AG09309 (cell line): ENCODE measurements at places on chromosomes 7 and 10.

GRCh38 chr10:78920011-78920410 lies 148.8 kb upstream of the ZMIZ1 start:
- DNase-seq = no peak

DNA sequence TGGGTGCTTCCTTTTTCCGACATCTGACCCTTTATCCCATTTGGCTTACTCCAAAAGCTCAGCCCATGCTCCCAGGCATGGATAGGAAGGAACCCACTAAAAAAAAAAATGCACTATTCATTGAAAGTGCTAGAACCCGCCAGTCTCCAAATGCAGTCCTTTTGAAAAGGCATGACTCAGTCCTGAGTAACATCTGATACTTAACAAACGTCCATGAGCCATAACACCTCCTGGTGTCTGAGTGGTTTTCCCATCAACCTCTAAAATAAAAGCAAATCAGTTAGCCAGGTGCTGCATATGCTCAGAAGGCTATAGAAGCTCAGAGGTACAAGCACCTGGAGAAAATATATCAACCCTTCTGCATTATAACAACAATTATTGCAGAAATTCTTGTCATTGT lies 45.0 kb upstream of the CACUL1 start:
- DNase-seq = peak; percentile 4

DNA sequence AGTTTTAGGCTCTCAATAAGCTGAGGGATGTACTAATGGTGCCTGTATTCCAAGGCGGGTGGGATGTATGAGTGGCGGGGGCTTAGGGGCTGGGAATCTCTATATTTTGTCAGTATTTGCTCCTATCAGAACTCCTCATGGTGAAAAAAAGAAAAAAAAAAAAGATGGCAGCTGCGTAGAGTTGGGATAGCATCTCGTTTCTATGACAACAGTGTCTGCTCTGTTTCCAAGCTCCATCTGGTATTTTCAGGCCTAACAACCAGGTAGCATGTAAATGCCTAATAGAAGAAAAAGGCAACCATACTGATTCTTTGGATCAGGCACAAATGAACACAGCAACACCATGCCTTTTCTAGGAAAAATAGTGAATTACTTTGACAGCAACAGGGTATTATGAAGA lies 11.7 kb upstream of the CCDC172 start:
- DNase-seq = no peak

DNA sequence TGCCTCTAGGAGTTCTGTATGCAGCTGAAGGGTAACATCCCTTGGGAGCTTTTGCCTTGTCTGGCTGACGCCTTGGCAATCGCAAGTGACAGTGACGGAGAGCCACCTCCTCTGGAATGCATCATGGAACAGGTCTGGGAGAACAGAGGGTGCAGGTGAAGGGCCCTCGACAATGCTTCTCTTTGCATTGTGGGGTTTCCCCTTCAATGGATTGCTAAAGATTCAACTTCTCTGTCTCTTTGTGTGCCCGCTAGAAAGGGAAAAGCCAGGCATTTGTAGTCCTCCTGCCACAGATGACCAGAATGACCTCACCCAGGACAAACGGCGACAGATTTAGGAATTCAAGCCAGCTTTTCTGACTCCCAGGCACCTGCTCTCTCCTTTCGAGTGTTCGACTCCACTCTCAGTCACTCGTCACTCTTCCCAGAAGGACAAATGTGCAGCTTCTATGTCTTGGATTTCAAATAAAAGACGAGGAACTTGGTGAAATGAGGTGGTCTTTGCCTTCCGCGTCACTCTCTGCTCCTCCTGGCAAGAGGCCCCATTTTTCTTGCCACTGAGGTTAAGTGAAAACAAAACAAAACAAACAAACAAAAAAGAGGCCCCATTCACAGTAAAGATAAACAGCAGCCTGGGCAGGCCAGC lies 26.1 kb downstream of the IL2RA start:
- no peak for DNase-seq

DNA sequence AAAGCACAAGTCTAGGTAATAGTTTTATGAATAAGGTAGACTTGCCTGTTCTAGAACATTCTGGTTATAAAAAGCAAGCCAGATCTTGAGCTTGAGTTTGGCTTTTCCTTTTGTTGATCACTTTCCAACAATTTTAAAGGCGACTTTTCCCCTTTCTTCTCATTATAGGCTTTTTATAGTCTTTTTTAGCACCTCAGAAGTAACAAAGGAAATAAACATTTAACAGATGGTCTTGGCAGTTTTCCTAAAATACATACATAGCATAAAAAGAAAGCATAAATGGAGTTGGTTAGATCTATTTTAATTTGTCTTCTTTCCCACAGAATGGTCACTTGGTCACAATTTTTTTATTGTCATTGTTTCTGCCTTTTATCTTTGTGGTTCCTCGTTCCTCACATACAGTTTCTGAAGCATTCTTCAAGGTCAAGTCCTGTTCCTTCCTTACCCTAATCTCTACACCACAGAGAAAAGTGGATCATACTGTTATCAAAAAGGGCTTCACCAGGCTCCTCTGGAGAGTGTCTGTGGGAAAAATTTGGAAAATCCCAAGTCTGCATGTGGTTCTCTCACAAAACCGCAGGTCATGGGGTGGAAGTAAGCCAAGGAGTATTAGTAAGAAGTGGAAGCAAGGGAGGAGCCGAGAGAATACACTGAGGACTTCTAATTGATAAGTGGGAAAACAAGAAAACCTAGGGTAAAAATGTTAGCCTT lies 31.3 kb downstream of the THNSL1 start:
- peak; percentile 57 for DNase-seq

GRCh38 chr10:4051011-4051640 lies 266.1 kb upstream of the KLF6 start:
- DNase-seq = no peak

GRCh38 chr7:127391591-127392181 lies 822 bp downstream of the ZNF800 start:
- no peak for DNase-seq

DNA sequence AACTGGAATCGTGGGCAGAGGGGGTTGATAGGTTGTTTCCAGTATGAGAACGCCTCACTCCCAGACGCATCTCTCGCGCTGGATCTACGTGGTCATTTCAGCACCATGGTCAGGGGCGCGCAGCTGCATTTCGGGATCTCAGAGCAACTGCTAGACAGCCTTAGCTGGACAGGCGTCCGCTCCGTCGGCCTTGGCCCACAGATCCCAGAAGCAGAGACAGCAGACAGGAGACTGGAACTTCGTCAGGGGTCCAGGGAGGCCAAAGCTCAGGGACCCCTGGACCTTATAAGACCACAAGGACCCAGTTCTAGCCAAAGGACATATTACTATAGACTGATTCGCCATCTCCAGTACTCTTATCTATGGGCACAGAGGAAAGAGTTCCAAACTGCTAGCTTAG lies 5.3 kb downstream of the NEUROG3 start:
- no peak for DNase-seq

GRCh38 chr10:3800586-3800985 lies 15.6 kb upstream of the KLF6 start:
- DNase-seq = no peak

GRCh38 chr7:72028267-72028666 lies 383.9 kb downstream of the CALN1 start:
- DNase-seq = no peak

- DNase-seq = peak; percentile 24
Measured at GRCh38 chr10:68348265-68348741, 15.6 kb upstream of the PBLD start.

DNA sequence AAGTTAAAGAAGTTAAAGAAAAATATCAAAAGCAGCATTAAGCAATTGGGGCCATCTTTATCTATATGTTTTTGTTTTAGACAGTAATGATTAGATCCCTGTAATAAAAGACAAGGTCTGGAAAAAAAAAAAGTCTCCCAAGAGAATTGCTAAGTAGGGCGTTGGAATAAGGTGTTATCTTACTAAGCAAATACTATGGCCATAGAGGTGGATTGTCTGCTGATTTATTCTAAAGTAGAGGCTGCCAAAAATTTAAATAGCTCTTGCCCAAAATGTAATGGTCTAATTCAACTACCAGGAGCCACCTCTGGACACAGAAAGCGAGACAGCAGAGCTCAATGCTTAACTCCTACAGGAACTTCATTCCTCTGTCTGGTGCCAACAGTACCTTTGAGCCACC lies 71.6 kb downstream of the HERPUD2 start:
- no peak for DNase-seq

GRCh38 chr7:93739424-93739823 lies 151.1 kb downstream of the TFPI2 start:
- no peak for DNase-seq

GRCh38 chr7:40288827-40289226 lies 154.0 kb downstream of the SUGCT start:
- no peak for DNase-seq

DNA sequence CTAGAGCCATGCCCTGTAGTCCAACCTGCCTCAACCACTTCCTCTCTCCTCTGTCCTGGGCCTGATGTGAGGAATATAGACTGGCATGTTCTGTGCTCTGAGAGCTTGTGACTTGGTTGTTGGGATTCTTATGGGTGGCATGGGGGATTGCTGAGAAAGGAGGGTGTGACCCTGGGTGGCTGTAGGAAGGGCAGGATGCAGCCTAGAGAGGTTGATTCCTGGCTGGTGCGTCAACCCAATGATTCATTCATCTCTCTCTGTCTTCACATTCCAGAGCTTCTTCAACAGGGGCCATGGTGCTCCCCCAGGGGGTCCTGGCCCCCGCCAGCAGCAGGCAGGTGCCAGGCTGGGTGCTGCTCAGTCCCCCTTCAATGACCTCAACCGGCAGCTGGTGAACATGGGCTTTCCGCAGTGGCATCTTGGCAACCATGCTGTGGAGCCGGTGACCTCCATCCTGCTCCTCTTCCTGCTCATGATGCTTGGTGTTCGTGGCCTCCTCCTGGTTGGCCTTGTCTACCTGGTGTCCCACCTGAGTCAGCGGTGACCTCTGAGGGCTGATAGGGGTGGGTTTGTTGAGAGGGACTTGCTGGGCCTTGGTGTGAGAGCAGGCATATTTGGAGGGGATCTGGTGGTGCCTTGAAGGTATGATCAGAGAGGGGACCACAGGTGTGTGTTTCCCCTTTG lies 2.6 kb downstream of the FAM241B start:
- DNase-seq = no peak

GRCh38 chr7:98079891-98080648 lies 26.6 kb upstream of the LMTK2 start:
- no peak for DNase-seq

- no peak for DNase-seq
Measured at GRCh38 chr10:108598831-108599230, 1324.5 kb downstream of the XPNPEP1 start.

DNA sequence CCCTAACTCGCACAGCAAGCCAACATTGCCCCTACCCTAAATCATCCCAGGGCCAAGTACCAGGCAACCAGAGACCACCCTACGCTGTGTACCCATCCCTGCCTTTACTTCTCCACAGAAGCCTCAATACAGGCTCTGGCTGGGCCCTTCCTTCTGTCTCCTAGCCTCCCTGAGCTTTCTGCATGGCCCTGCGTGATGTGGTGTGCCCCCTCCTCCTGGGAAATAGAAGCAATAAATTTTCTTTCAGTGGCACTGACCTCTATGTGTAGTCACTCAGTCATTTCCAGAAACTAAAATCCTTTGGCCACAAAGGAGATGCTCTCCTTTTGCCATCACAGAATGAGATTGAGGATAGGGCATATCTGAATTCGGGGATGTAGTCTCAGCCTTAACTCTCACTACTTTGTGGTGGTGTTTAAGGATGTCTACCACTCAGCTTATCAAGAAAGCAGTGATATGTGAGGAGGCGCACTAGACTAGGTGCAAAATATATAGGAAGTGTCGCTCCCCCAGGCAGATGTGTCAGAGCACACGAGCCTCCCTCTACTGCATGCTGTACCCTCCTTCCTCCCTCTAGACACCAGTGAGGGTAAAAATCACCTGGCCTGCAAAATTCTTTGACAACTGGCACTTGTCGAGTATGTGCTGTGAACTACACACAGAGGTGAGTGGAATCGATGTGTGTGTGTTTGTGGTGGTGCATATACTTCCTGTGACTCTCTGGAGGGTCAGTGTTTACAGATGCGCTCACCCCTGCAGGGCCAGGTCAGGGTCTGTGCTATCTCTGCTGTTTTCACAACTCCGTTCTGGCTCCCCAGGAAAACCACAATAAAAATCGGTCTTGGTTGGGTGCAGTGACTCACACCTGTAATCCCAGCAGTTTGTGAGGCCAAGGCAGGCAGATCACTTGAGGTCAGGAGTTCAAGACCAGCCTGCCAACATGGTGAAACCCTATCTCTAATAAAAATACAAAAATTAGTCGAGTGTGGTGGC lies 825.9 kb upstream of the IGFBP3 start:
- DNase-seq = no peak

DNA sequence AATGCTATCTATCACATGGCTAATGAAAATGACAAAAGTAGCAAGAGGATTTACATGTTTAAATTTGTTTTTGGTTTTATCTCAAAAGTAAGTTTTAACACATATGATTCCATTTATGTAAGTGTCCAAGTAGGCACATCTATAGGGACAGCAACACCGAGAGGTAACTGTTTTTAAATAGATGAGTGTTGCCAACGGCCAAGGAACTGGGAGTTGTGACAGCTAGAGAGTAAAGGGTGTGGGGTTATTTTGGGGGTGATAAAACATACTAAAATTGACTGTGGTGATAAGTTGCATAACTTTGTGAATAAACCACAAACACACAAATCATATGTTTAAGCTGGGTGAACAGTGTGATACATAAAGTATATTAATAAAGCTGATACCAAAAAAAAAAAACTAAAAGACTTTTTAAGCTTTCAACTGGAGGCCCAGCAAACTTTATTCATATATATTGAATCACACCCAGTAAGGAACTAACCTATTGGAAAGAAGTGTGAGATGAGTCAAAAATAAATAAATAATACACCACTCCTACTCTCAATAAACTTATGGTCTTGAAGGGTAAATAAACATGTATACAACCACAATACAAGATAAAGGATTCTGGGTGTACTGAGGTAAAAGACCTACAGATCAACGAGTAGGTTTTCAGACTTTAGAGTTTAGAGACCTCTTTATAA lies 33.0 kb downstream of the LRRC72 start:
- no peak for DNase-seq

- DNase-seq = no peak
Measured at GRCh38 chr7:122070834-122071233, 73.2 kb downstream of the AASS start.

- peak; percentile 32 for DNase-seq
Measured at GRCh38 chr10:114053946-114054345, 10.3 kb downstream of the ADRB1 start.

- DNase-seq = peak; percentile 97
Measured at GRCh38 chr7:19404912-19405329, 259.7 kb upstream of the FERD3L start.

- DNase-seq = no peak
Measured at GRCh38 chr10:132981173-132981555, 38.8 kb upstream of the CFAP46 start.

GRCh38 chr10:10589540-10590303 lies 427.9 kb upstream of the CELF2 start:
- peak; percentile 53 for DNase-seq

GRCh38 chr10:89283936-89284475 lies 17.8 kb upstream of the IFIT2 start:
- peak; percentile 83 for DNase-seq

- no peak for DNase-seq
Measured at GRCh38 chr10:86109421-86109820, 257.2 kb downstream of the GRID1 start.

- DNase-seq = no peak
Measured at GRCh38 chr7:113394856-113395255, 276.5 kb upstream of the SMIM30 start.

GRCh38 chr7:83934118-83934734 lies 260.4 kb downstream of the SEMA3A start:
- DNase-seq = no peak
